Nephron progenitor cell (in vitro differentiated cells): ENCODE measurements at places on chromosomes 12 and 14.

GRCh38 chr12:123284669-123285068 lies 13.0 kb upstream of the CDK2AP1 start:
- DNase-seq: no peak

DNA sequence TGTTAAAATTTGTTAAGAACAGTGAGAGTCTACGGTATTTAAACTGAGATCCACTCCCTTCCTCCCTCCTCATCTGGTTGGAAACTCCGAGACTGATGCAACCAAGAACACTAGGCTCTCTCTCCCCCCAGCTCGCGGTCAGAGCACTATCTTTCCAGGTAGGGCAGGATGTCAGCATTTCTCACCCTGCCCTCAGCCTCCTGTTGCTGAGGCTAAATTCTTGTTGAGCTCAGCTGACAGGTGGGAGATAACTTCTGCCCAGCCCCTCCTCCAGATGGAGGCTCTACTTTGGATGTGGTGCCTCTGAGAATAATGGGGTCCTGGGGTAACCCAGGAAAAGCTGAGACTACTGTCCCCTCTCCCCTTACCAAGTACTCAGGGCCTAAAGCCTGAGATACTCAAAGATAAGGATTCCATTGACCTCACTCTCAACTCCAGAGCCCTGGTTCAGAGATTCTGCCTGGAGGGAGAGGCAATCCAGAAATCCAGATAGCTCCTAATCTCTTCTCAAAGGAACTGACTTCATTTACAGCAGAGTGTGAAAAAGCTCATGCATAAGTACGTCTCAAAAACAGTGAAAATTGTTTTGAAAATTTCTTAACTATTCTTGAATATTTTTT lies 110.1 kb downstream of the EML5 start:
- no peak for DNase-seq

- DNase-seq: no peak
Observed at GRCh38 chr12:9032202-9032964, 43.0 kb downstream of the KLRG1 start.

DNA sequence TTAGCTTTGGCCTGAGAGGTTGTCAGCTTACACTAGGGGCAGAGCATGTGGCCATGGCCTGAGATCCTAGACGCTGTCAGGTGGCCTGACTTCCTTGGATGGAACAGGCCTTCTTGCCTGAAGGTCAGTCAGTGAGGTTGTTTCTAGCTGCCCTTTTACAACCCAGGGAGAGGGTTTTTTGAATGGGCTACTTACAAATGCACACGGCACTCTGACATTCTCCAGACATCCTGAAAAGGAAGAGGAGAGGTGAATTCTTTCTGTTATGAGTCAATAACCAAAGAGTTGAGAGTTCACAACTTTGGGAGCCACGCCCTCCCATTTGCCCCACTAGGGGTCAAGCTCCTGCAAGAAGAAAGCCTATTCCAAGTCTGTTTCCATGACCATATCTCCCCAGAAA lies 7.8 kb downstream of the KRT76 start:
- DNase-seq: no peak

GRCh38 chr14:90438841-90439240 lies 42.0 kb downstream of the CALM1 start:
- DNase-seq: no peak
